ENCODE measurements at places on chromosomes 6 and 20. TPM values are rescaled to one million over a fixed set of nuclear protein-coding genes. Genes with fewer than 3 reads are reported as not detected.

GRCh38 chr20:50681359-50682064 is 9.8 kb downstream of the RIPOR3 start:
- H3K27me3 ChIP-seq: no peaks in the 10 kb centered on the region
- H3K36me3 ChIP-seq: no peaks in the 10 kb centered on the region
- no peak overlapping the region for H3K4me3 ChIP-seq
- DNase-seq: no peak
- no peaks in the 10 kb centered on the region for H3K4me1 ChIP-seq
- H3K27ac ChIP-seq: no peak overlapping the region

DNA sequence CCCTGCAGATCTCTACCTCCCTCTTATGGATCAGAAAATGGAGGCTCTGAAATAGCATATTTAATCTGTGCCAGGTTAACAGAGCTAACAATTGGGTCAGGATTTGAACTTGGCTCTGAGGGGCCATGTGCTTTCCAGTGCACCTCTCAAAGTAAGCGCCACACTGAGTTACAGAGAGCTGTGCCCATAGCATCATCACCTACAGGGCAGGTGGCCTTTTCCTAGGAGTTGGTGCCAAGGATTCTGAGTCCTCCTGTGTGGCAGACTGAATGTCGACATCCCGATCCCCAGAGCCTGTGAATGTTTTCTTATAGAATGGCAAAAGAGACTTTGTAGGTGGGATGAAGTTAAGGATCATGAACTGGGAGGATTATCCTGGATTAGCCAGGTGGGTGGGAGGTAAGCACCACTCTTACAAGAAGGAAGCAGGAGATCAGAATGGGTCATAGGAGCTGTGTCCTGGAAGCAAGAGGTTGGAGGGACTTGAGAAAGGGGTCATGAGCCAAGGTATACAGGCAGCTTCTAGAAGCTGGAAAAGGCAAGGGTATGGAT is 68.0 kb upstream of the TBC1D7 start:
- H3K27me3 ChIP-seq: peaks cover 3% of the 10 kb centered on the region
- peaks cover 10% of the 10 kb centered on the region for H3K4me1 ChIP-seq
- no peaks in the 10 kb centered on the region for H3K36me3 ChIP-seq

- no peaks in the 10 kb centered on the region for H3K4me1 ChIP-seq
- H3K4me3 ChIP-seq: no peak overlapping the region
- no peaks in the 10 kb centered on the region for H3K36me3 ChIP-seq
- no peak for DNase-seq
- no peaks in the 10 kb centered on the region for H3K27me3 ChIP-seq
- H3K27ac ChIP-seq: no peak overlapping the region
Measured at GRCh38 chr6:163525926-163526325, 111.4 kb downstream of the QKI start.

GRCh38 chr20:17822039-17822438 is 122.3 kb downstream of the BANF2 start:
- H3K4me1 ChIP-seq: peaks cover 7% of the 10 kb centered on the region
- H3K27ac ChIP-seq: no peak overlapping the region
- H3K36me3 ChIP-seq: no peaks in the 10 kb centered on the region
- no peak overlapping the region for H3K4me3 ChIP-seq
- no peaks in the 10 kb centered on the region for H3K27me3 ChIP-seq

DNA sequence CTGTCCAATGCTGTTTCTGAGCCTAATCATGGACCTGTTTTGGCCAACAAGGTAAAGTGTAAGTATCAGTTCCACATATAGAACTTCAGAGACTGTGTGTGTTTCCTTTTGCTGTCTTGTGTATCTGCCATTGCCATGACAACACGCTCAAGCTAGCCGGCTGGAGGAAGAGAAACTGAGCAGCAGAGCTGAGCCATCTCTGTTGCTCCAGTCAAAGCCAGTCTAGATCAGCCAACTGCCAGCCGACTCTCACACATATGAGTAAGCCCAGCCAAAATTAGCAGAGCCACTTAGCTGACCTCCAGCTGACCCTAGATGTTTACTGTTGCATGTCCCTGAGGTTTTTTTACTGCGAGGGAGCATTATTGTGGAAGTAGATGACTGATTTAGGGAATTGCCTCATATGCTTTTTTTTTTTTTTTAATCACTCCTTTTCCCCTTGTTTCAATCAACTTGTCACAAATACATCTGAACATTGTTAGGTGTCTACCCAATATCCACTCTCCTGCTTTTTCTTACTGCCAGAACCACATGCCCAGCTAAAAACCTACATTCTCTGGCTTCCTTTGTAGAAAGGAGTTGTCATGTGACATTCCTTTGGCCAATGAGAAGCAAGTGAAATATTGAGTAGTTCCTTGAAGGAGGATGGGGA is 304.3 kb upstream of the SUPT3H start:
- H3K27ac ChIP-seq: no peak overlapping the region
- H3K36me3 ChIP-seq: peaks cover 20% of the 10 kb centered on the region
- H3K4me1 ChIP-seq: peaks cover 32% of the 10 kb centered on the region
- peak; percentile 65 for DNase-seq
- no peak overlapping the region for H3K4me3 ChIP-seq

DNA sequence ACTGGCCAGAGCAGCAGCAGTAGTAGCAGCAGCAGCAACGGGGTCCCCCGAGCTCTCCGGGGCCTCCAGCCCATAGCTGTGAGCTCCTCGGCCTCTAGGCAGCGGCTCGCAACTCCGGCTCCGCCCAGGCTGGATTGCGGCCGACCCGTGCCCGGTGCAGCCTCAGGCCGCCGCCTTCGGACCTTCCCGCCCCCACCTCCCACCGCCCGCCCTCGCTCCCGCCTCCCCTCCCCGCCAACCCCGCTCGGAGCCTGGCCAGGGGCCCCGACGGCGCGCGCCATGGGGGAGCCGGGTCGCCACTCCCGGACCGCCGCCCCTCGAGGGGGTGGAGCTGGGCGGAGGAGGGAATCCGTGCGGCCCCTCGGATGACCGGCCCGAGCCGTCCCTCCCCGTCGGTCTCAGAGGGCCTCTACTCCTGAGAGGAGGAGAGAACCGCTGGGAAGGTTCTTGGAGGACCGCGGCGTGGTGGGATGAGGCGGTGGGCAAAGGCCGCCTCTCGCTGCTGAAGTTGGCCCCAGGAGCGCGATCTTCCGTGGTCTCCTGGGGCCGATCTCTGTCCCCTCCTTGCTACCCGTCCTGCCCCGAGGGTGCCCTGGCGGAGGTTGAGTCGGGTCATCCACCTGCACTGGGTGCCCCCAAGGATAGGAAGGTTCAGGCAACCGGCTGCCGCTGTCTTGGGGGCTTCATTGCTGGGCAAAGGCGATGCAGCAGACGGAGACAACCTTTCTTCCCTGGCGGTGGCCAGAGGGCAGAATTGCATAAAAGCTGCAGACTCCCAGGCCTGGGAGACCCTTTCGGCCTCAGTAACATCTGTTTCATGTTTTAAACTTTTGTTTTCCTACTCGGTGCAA is at the start of gene ADAM33:
Gene ADAM33, minus strand, starts transcription at position 80 of the 851 bp plus-strand sequence. Its CDS starts 6 bp downstream, at position 74.
- no peaks in the 10 kb centered on the region for H3K36me3 ChIP-seq
- no peaks in the 10 kb centered on the region for H3K4me1 ChIP-seq
- peaks cover 57% of the 10 kb centered on the region for H3K27me3 ChIP-seq
- DNase-seq: no peak
- no peak within 1 kb of the TSS for H3K4me3 ChIP-seq

DNA sequence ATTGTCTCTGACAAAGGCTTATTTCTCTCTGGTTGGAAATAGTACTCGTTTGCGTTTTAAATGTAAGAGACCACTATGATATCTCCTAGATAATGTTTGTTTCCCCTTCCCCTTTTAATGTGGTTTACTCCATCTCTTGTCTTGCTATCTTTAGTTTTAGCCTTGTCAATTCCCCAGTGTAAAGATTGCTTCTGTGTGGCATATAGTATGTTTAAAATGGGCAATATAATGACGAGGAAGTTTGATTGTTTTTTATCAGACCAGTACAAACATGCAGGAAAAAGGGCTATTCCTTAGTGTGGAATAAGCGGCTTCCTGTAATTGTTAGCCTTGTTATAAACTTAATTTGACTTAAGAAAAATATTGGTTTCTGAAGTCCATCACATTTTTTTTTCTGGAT is 3.1 kb downstream of the QKI start:
- H3K4me3 ChIP-seq: peak overlapping the region; percentile 95

DNA sequence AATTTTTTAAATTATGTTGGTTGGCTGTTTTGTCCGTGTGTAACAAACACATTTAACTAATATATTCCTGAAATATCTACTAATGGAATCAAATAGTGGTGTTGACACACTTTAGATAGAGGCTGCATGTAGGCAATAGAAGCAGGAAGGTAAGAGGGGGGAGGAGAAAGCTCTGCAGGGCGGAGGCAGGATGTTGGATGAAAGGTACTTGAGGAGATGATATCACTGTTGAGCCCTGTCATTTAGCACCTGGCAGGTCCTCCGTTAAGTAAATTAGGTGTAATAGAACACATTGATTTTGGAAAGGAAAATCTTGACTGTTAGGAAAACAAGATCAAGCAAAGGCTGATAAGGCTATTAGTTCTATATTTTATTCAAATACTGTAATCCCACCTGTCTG is 618.7 kb downstream of the PKHD1 start:
- no peak overlapping the region for H3K4me3 ChIP-seq
- no peaks in the 10 kb centered on the region for H3K36me3 ChIP-seq
- no peak overlapping the region for H3K27ac ChIP-seq
- no peak for DNase-seq

GRCh38 chr6:10522929-10523573 is 1.9 kb downstream of the GCNT2 start:
- no peak overlapping the region for H3K27ac ChIP-seq
- no peaks in the 10 kb centered on the region for H3K36me3 ChIP-seq
- H3K4me1 ChIP-seq: peaks cover 17% of the 10 kb centered on the region
- DNase-seq: no peak
- no peak overlapping the region for H3K4me3 ChIP-seq

DNA sequence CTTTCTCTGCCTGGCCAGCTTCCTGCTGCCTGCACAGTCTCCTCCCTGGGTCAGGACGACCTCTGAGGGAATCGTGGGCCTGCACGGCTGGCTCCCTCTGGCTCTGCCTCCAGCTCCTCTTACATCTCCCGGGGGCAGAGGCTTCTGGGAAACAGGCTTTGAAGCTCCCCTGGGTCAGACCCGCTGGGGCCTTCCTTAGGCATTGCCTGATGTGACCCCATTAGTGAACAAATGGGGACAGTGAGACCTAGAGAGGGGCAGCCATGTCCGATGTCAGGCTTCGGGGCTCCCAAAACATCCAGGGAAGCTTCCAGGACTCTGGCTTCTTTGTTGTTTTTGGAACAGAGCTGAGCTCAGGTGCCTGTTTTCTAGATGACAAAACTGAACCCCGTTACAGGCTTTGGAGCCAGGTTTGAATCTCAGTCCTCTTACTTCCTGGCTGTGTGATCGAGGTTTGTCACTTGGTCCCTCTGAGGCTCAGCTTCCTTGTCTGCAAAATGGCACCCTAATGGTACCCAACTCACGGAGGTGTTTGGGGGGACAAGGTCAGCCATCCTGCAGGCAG is 94.3 kb downstream of the CEBPB start:
- no peak for DNase-seq
- H3K4me3 ChIP-seq: no peak overlapping the region
- peaks cover 26% of the 10 kb centered on the region for H3K4me1 ChIP-seq

- H3K4me3 ChIP-seq: no peak overlapping the region
- no peaks in the 10 kb centered on the region for H3K4me1 ChIP-seq
- H3K36me3 ChIP-seq: no peaks in the 10 kb centered on the region
- no peak overlapping the region for H3K27ac ChIP-seq
- no peak for DNase-seq
- H3K27me3 ChIP-seq: no peaks in the 10 kb centered on the region
Measured at GRCh38 chr6:68655028-68655427, 19.9 kb downstream of the ADGRB3 start.

DNA sequence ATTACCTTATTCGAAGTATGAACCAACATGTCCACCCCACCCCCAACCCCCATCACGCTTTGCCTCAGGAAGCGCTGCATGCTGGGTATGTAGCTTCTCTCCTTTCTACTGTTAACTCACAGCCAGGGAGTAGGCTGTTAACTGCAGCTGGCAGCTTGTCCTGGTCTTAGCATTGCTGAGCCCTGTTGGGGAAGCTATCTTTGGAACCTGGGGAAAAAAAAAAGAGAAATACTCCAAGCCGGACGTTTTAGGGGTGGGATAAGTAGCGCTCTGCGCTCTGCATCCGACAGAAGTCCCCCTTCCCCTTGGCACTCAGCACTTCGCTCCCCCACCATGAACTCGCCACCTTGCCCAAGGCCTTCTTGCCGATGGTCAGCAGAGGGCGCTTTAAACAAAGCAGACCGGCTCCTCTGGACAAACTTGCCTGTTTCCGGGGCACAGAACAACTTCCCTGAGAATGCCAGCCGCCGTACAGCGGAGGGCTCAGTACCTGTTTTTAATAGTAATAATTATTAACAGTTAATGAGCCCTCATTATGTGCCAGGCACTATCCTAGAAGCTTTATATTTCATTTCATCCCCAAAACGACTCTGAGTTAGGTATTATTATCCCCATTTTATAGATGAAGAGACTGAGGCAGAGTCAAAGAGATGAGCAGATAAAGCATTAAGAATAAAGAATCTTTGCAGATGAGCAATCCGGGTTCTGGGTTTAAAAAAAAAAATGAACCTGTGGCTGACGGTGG is 35.2 kb upstream of the MDFI start:
- DNase-seq: peak; percentile 87
- no peak overlapping the region for H3K27ac ChIP-seq
- H3K4me1 ChIP-seq: peaks cover 4% of the 10 kb centered on the region
- no peak overlapping the region for H3K4me3 ChIP-seq

SLA2 gene
- total RNA-seq: 92.7 TPM

C6orf132 gene
- not detected for total RNA-seq

FLRT3 gene
- total RNA-seq: not detected

CASS4 gene
- total RNA-seq: 8.6 TPM

GNMT gene
- 1.1 TPM for total RNA-seq

HSD17B8 gene
- 11.0 TPM for total RNA-seq
